Left kidney (tissue), 8 donors: ENCODE measurements at places on chromosomes 7 and 10. TPM values are rescaled to one million over a fixed set of nuclear protein-coding genes. Genes with fewer than 3 reads are reported as not detected.

DNA sequence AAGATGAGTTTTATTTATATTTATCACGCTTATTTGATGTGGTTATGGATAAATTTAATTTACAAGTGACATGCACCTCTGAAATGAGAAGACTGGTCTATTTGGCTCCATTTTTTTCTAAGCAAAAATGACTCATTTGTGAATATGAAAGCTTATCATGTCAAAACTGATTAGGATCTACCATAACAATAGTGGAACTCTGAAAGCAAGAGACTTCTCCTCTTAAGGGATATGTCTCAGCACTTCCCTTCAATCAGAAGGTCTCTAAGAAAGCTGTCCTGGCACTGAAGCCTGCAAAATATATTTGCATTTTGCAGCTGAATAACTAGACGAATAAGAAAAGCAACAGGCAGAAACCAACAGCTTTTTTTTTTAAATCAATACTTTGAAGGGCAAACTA is 12.7 kb downstream of the FAS start:
- DNase-seq: no peak

GRCh38 chr7:121298831-121299239 is 30.0 kb upstream of the WNT16 start:
- DNase-seq: no peak

- DNase-seq: peak; percentile 39
Measured at GRCh38 chr10:13056456-13057077, 43.4 kb upstream of the OPTN start.

The PPP1R3C gene
- 37.3 TPM for polyA plus RNA-seq

GRCh38 chr7:91778416-91778815 is 102.1 kb downstream of the MTERF1 start:
- DNase-seq: no peak

The AASS gene
- 80.6 TPM for polyA plus RNA-seq

DNA sequence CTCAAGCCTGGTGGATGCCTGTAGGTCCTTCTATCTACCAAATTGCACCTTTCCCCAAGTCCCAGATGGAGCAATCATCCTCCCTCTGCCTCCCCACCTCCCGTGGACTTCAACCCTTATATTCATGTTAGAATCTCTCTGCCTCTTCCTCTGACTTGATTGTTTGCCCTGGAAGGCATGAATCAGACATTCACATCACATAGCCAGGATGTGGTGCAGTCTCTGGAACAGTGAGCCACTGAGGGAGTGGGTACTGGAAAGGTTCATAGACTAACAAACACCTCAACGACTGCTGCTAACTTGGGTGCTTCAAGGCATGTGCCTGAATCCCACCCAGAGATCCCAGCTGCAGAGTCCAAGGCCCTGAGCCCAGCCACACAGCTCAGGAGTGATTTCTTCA is 494.0 kb downstream of the TNS3 start:
- no peak for DNase-seq
